CD4-positive, alpha-beta T cell treated with Interleukin-21 for 1 hour (primary cell): ENCODE measurements at places on chromosomes 5 and 9.

DNA sequence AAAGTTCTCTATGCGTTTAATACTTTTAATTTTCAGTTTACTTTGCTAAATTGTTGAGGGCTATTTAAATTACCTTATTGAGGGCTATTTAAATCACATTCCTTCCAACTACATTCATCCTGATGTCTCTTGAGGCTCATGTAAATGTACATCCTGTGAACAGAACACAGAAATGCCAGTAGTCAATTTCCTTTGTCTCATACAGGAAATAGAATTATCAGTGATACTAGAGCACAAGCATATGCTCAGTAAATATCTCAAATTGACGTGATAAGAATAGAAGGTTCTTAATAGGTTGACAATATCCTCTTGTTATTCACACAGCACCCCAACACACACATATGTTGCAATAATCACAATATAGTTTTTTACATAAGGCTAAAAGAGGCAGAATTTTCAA lies 449.0 kb downstream of the CYLC2 start:
- no peak for DNase-seq

GRCh38 chr9:40927260-40927631 lies 201.2 kb downstream of the FOXD4L6 start:
- no peak for DNase-seq

DNA sequence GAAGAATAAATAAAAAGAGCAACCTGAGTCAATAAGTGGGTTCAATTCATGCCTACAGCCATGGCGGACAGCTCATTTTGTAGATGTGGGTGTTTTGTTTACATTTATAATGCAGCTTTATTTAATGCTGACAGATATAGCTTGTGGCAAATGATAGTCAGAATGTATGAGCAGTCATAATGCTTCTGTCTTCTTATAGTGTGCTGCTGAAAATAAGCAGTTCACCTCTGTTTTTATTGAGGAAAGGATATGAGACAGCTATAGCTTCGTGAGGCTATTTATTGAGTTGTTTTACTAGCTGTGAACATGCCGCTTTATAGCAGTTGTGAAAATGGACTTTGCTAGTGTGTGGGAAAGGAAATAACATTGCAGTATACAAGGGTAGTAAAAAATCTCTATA lies 147.4 kb downstream of the PBX3 start:
- DNase-seq: no peak

DNA sequence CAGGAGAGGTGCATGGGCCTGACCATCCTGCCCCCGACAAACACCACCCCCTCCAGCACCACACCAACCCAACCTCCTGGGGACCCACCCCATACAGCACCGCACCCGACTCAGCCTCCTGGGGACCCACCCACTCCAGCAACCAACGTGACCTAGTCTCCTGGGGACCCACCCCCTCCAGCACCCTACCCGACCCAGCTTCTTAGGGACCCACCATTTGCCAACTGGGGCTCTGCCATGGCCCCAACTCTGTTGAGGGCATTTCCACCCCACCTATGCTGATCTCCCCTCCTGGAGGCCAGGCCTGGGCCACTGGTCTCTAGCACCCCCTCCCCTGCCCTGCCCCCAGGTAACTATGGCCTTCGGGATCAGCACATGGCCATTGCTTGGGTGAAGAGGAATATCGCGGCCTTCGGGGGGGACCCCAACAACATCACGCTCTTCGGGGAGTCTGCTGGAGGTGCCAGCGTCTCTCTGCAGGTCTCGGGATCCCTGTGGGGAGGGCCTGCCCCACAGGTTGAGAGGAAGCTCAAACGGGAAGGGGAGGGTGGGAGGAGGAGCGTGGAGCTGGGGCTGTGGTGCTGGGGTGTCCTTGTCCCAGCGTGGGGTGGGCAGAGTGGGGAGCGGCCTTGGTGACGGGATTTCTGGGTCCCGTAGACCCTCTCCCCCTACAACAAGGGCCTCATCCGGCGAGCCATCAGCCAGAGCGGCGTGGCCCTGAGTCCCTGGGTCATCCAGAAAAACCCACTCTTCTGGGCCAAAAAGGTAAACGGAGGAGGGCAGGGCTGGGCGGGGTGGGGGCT lies 4.6 kb downstream of the CEL start:
- no peak for DNase-seq

DNA sequence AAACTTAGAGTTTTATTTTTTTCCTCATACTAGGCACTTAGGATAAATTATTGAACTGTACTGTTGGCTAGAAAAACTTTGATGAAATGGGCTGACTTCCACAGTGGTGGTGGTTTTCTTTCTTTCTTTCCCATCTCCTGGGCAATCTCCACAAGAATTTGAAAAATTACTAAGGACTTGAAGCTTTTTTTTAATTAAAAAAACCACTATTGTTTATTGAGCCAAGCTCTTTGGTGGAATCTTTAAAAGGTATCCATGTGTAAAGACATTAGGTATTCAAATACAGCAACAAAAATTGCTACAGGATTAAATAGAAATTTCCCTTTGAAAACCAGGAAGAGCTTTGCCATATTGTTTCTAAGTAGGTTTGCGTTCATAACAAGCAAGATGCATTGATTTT lies 14.1 kb downstream of the MARCHF6 start:
- no peak for DNase-seq

GRCh38 chr9:98572796-98573195 lies 135.9 kb downstream of the GABBR2 start:
- no peak for DNase-seq

GRCh38 chr9:94950579-94951323 lies 224.3 kb downstream of the AOPEP start:
- DNase-seq: no peak

- DNase-seq: no peak
Observed at GRCh38 chr5:106780355-106780754, 890.4 kb downstream of the EFNA5 start.

DNA sequence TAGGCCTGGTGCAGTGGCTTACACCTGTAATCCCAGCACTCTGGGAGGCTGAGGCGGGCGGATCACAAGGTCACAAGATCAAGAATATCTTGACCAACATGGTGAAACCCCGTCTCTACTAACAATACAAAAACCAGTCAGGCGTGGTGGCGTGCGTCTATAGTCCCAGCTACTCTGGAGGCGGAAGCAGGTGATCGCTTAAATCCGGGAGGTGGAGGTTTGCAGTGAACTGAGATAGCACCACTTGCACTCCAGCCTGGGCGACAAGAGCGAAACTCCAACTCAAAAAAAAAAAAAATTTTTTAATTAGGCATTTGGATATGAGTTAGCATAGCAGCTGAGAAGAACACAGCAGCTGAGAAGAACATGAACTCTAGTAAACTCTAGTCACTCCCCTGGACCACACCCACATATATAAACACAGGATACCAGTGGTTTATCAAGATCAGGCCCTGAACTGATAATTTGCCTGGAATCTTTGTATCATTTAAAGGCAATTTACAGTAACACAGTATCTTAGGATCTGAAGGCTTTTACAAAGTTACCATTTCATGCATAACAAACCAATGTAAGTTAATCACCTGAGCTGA lies 4.6 kb upstream of the UGCG start:
- DNase-seq: peak; percentile 53

- DNase-seq: no peak
Observed at GRCh38 chr5:112641515-112642110, 96.1 kb upstream of the APC start.

DNA sequence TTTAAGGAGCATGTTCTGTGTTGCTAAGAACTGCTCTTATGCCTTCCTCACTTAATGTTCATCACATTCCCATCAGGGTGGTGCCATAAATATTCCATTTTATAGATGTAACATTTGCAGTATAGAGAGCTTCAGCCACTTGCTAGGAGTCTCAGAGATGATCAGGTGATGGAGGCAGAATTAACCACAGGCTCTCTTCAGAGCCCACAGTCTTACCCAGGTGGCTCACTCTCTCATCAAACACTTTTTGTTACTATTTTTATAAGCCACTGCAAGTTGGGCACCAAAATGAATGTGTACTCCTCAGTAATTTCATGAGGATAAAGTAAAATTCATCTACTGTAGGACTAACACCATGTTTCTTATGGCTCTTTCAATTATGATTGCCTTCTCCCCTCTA lies 491.5 kb upstream of the DAP start:
- no peak for DNase-seq

DNA sequence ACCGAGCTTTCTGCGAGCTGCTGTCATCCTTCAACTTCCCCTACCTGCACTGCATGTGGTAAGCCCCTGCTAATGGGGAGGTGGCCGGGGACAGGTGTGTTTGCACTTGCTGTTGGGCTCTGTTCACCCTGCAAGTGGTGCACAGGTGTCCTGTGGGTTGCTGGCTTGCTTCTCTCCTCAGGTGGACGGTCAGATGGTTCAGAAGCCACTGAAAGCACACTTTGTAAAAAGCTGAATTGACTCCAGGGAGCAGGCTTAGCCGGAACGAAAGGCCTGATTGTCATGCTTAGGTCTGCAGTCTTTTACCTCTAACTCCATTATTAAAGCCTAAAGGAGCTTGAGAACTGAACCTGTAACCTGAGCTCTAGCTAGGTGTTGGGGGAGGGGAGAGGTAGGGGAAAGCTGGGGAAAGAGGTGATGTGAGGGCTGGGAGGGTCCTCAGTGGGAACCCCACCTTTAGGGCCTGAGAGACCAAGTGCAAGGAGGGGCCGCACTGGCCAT lies 37.6 kb downstream of the ACER2 start:
- DNase-seq: no peak

- no peak for DNase-seq
Observed at GRCh38 chr9:21728781-21729180, 73.7 kb upstream of the MTAP start.

DNA sequence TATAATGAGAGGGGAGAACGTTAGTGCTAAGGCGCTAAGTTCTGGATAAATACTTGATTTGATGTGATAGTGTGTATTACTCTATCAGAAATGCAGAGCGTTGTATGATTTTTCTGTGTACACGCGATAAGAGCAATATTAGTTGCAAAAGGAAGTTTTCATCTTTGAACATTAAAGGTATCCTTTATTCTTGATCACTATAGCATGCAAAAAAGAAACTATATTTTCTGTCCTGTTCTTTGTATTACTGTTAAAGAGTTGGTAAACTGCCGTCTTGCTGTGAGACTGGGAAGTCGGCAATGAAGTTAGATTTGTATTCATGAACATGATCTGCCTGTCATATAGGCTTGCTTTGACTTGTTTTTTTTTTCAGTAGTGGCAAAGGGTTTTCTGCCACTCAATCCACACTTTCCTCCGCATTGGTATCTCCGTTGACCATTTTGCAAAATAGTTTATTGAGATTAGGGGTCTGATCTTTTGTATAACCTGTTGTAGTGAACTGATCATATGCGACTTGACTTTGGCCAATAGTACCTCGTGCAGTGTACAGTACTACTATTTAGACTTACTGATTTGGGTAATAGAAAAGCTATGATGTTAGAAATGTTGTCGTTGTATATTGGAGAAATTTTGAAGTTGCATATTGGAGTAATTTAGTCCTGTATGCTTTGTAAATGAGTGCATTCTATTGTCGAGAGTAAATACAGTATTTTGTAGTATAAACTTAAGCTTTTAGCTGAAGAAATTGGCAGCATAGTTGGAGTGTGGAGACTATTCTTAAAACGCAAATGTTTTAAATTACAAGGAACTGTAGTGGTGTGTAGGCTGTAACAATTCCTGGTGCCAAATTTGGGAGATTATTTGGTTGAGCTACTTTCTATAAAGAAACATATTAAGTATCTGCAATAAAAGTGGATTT lies 1.7 kb downstream of the DENND4C start:
- DNase-seq: no peak

DNA sequence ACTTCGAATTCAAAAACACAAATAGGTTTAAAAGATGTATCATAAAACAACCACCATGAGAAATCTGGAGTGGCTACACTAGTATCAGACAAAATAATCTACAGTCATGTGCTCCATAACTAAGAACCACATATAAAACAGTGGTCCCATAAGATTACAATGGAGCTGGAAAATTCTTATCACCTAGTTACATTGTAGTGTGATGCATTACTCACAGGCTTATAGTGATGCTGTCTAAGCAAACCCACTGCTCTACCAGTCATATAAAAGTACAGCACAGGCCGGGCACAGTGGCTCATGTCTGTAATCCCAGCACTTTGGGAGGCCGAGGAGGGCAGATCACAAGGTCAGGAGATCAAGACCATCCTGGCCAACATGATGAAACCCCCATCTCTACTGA lies 160.1 kb downstream of the ROR2 start:
- DNase-seq: no peak

- DNase-seq: no peak
Observed at GRCh38 chr5:156375895-156376495, 49.0 kb downstream of the SGCD start.

DNA sequence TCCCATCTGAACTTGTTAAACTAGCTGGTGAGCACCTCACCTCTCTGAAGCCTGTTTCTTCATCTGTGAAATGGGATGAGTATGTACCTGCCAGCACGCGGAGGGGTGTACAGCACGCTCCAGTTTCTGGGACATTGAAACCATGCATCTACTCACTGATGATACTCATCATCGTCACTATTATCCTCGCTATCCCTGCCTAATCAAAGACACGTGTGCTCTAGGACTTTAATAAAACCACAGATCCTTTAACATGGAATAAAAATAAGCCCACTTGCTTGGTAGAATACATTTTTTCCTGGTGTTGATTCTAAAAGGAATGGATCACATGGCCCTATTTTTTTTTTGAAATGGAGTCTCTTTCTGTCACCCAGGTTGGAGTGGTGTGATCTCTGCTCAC lies 37.3 kb upstream of the POMT1 start:
- no peak for DNase-seq

- DNase-seq: no peak
Observed at GRCh38 chr5:157049605-157050004, 9.3 kb downstream of the HAVCR1 start.

GRCh38 chr5:170496662-170497028 lies 7.2 kb upstream of the KCNIP1 start:
- no peak for DNase-seq

DNA sequence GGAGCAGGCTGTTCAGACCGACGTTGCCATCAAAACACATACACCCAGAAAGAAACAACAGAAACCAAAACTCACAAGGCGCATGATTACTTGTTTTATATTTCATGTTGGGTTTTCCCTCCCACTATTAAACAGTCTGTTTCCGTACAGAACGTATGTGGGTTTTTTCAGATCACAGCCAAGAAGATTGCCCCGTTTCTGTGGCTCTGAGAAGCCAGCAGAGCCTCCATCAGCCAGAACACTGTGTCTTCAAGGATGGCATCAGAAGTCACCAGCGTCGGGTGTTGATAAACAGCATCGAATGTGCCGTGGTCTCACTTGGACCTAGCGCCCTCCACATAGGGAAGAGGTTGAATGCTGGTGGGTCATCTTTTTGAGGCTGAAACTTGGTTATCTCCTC lies 42.8 kb downstream of the FAM78A start:
- DNase-seq: peak; percentile 60

GRCh38 chr5:107669096-107670031 lies 1.4 kb downstream of the EFNA5 start:
- DNase-seq: no peak
